OCI-M1 (cell line): ENCODE measurements at places on chromosomes 7 and 10.

DNA sequence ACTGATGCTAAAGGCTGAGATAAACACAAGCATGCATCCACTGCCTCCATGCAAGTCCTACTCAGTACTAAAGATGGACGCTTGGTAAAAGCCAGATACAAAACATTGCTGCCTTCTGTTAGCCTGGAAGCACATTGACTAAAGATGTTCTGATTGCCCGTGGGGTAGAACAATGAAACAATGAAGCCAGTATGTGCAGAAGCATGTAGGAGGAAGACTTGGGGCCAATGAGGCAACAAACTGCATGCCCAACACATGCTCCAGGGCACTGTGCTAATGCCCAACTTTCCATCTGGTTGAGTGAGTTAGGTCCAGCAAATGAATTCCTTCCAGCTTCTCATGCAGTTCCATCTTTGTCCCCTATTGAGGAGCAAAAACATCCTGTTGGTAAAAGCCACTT lies 1245.5 kb downstream of the GATA3 start:
- DNase-seq: no peak

- no peak for DNase-seq
Observed at GRCh38 chr10:98268694-98269431, 869 bp upstream of the LOXL4 start.

DNA sequence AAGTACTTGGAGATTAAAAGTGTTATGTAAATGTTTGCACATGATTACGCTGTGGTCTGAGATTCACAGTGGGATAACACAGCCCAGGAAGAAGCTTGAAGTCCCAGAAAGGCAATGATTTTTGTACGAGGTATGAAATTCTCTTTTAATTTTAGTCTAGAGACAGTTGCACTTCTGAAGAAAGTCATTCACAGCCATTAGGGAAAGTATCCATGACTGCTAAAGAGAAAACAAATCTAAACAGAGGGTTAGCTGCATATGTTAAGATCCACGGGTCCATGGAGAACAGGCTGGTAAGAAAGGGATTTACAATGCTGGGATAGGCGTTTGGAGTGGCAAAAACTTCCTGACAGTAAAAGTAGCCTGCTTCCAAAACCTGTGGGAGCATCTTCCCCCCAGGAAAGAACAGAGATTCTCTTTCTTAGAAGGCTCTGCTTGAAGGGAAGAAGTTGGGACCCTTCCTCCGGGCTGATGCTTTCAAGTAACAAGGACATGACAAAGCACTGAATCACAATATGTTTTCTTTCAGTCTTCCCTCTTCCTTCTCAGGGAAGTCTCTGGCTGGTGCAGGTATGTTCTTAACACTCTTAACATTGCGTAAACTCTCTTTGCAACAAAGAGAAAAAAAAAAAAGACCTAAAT lies 220.8 kb upstream of the CELF2 start:
- DNase-seq: no peak

GRCh38 chr10:56135828-56136227 lies 225.2 kb downstream of the ZWINT start:
- peak; percentile 73 for DNase-seq

- no peak for DNase-seq
Observed at GRCh38 chr7:156318426-156318825, 322.1 kb upstream of the RNF32 start.

DNA sequence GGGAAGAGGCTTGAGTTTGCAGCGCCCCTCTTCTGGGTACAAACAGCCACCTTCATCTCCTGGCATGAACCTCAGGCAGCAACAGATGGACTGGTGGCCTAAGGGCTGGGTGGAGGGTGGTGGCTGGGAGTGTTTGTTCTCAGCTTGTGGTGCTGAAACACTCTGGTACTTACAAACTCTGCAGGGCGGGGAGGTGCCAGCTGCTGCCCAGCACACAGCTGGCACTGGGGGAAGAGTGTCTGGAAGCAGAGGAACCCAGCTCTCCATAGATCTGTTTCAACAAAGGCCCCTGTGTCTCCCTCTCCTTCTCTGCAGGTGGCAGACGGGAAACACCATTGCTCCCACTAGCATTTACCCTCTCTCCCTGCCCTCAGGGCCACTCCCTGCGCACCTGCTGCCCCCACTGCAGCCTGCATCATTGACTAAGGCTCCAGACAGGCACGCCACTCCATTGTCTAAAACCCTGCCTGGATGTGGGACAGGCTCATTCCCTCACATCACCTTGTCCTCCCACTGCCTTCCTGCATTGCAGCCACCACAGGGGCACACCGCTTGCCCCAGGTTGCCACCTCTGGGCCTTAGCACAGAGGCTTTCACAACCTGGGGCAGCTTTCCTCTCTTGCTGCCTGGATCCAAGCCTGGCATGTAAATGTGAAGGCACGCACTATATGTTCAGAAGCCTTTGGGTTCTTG lies 6.5 kb downstream of the ARHGAP22 start:
- no peak for DNase-seq

- no peak for DNase-seq
Observed at GRCh38 chr7:38736138-38736537, 105.0 kb upstream of the AMPH start.

DNA sequence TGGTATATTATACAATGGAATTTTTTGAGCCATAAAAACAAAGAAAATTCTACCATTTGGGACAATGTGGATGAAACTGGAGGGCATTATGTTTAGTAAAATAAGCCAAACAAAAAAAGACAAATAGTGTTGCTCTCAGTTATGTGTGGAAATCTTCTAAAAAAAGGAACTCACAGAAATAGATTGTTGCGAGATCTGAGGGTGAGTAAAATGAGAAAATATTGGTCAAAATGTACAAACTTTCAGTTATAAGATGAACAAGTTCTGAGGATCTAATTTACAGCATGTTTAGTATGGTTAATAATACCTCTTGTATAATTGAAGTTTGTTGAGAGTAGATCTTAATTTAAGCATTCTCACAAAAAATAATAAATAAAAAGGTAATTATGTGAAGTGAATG lies 291.2 kb downstream of the KIF20B start:
- no peak for DNase-seq
